ENCODE measurements at places on chromosomes 5 and 9. TPM values are rescaled to one million over a fixed set of nuclear protein-coding genes. Genes with fewer than 3 reads are reported as not detected.

- H3K27ac ChIP-seq, result no peak overlapping the region
- H3K4me1 ChIP-seq, result no peaks in the 10 kb centered on the region
- no peak overlapping the region for H3K4me3 ChIP-seq
- no peak for DNase-seq
- H3K36me3 ChIP-seq, result no peaks in the 10 kb centered on the region
These were observed 7.9 kb downstream of the GABRP start for GRCh38 chr5:170791325-170791954.

The SCGB3A2 gene
- not detected for total RNA-seq

The PTCH1 gene
- total RNA-seq, result 23.5 TPM

GRCh38 chr9:119289740-119290433 is 79.3 kb downstream of the BRINP1 start:
- H3K4me3 ChIP-seq, result no peak overlapping the region
- no peaks in the 10 kb centered on the region for H3K4me1 ChIP-seq
- no peak overlapping the region for H3K27ac ChIP-seq

GRCh38 chr9:36940881-36941280 is 93.2 kb downstream of the PAX5 start:
- H3K27me3 ChIP-seq, result no peaks in the 10 kb centered on the region
- H3K4me1 ChIP-seq, result no peaks in the 10 kb centered on the region
- no peaks in the 10 kb centered on the region for H3K36me3 ChIP-seq
- no peak for DNase-seq
- no peak overlapping the region for H3K4me3 ChIP-seq

The CXCL14 gene
- not detected for total RNA-seq

The FGF10 gene
- not detected for total RNA-seq

The PCDHA10 gene
- not detected for total RNA-seq

The ANKRD31 gene
- 1.6 TPM for total RNA-seq

DNA sequence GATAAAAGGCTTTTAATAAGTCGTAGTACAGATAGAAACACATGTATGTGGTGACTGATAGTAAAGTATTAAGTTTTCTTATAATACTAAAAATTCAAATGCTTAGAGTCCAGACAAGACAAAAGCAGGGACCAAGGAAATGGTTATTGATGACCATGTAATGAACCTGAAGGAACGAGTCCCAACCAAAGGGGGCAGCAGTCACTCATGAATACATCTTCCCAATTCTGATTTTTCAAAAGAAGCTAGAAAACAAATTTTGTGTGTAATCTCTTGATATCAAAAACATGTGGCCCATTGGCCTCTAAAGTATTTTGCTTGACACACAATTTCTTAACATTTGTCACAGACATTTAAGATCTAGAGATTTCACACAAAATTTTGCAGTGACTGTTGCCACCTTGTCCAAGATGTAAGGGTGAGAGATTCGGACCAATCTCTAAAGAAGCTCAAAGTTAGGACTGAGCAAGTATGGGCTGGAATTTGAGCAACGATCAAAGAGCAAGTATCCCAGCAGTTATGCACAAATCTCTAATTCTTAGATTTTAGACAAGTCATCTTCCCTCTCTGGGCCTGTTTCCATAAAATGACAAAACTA is 66.8 kb downstream of the ARL15 start:
- H3K27ac ChIP-seq, result no peak overlapping the region
- H3K36me3 ChIP-seq, result no peaks in the 10 kb centered on the region
- no peaks in the 10 kb centered on the region for H3K27me3 ChIP-seq
- no peak for DNase-seq
- no peaks in the 10 kb centered on the region for H3K4me1 ChIP-seq
- H3K4me3 ChIP-seq, result no peak overlapping the region

- no peak overlapping the region for H3K4me3 ChIP-seq
- DNase-seq, result no peak
- no peaks in the 10 kb centered on the region for H3K4me1 ChIP-seq
These were observed 950.6 kb upstream of the NUDT12 start for GRCh38 chr5:104513121-104513602.

GRCh38 chr5:997001-997474 is 11.6 kb upstream of the NKD2 start:
- H3K27ac ChIP-seq, result no peak overlapping the region
- H3K36me3 ChIP-seq, result no peaks in the 10 kb centered on the region
- H3K27me3 ChIP-seq, result no peaks in the 10 kb centered on the region
- H3K4me1 ChIP-seq, result peaks cover 6% of the 10 kb centered on the region

GRCh38 chr5:174735498-174736330 is 11.3 kb downstream of the MSX2 start:
- peaks cover 16% of the 10 kb centered on the region for H3K27me3 ChIP-seq
- no peaks in the 10 kb centered on the region for H3K36me3 ChIP-seq
- no peak for DNase-seq
- H3K4me1 ChIP-seq, result no peaks in the 10 kb centered on the region

The IFNB1 gene
- not detected for total RNA-seq

- H3K27me3 ChIP-seq, result no peaks in the 10 kb centered on the region
- no peak overlapping the region for H3K4me3 ChIP-seq
These were observed 13.2 kb downstream of the GZMK start for GRCh38 chr5:55037046-55037771.

- DNase-seq, result no peak
- H3K27ac ChIP-seq, result no peak overlapping the region
- H3K4me1 ChIP-seq, result no peaks in the 10 kb centered on the region
- H3K36me3 ChIP-seq, result no peaks in the 10 kb centered on the region
- no peak overlapping the region for H3K4me3 ChIP-seq
These were observed 48.2 kb downstream of the RXRA start for GRCh38 chr9:134374301-134375010.

DNA sequence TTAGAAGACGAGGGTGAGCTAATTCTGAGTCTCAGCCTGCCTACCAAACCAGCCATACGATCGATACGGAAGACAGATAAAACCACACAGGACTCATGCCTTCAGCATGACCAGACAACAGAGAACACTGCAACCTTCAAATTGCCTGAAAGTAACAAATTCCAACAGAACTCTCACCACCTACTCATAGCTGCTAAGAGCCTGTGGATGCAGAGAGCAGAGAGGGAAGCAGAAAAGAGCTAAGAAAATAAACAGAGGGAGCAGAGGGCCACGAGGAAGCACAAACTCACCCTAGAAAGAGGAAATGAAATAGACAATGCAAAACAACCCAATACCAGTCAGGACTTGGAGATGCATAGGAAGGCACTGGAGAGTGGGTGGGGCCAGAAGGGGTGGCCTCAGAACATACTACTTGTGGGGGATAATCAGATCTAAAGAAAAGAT is 86.7 kb upstream of the TAS2R1 start:
- H3K36me3 ChIP-seq, result no peaks in the 10 kb centered on the region
- H3K4me1 ChIP-seq, result no peaks in the 10 kb centered on the region
- H3K27ac ChIP-seq, result no peak overlapping the region
- no peak overlapping the region for H3K4me3 ChIP-seq

The HTR1A gene
- total RNA-seq, result not detected
